ENCODE measurements at places on chromosomes 2 and 18.

GRCh38 chr2:64924170-64924934 lies 64.8 kb upstream of the SLC1A4 start:
- no peak for DNase-seq

DNA sequence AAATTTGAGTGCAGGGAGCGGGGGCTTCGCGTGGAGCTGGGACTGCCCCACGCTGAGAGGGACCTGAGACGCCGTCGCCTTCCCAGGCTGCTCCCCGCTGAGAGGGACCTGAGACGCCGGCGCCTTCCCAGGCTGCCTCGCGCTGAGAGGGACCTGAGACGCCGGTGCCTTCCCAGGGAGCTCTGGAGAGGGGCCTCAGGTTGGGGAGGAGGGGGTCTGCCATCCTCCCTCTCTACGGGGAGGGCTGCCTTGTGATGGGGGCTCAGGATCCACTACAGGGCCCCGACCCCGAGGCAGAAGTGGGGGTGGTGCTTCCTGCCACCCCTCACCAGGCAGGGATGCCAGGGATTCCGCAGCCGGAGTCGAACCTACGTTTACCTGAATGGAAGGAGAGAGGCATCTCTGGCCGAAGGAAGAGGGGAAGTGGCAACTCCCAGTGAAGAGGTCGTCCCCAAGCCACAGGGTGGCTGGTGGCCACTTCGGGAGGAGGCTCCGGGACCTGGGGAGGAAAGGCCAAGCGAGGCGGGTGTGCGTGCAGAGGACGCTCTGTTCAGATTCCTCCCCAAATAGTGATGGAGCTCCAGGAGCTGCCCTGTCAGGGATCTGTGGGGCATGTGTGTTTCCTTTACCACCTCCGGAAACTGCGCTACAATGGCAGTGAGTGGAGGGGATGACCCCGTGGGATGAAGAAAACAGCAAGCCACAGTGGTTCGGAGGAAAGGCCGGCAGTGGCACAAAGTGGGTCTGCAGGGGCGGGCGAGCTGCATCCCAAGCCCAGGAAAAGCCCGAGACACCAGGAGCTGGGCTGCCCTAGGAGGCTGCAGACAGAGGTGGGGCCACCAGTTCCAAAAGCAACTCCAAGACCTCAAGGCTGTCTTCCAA lies 108.2 kb upstream of the CTDP1 start:
- no peak for DNase-seq

DNA sequence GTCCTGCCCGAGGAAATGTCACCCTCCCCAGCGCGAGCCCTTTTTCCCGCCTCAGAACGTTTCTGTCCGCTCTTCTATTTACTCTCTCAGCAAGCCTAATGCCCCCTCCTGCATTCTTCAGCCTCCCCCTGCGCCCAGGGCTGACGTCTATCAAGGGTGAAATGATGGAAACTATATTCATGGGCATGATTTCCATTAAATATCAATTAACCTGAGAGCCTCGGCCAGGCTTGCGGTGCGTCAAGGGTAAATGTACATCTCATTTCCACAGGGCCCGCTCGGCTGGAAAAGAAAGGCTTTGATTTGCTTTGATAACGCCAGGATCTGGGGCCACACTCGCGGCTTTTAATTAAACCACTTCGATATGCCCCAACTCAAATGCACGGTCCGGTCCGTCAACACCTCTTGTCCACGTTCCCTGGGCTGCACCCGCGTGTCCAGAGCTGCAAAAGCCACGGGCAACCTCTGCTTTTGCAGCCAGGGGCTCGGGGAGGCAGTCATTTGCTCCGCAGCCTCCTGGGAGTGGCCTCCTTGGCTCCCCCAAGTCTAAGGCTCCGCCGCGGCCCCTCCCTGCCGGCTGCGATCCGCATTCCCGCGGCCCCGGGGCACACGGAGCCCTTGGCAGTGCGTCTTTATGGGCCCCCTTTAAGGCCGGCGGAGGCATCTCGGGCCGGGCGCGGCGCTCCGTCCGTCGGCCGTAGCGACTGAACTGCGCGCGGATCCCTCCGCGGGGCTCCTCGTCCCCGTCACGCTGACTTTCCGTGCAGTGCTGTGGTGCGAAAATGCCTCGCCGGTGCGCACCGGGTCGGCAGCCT lies at the start of gene HOXD8:
Gene HOXD8, plus strand, starts transcription at position 724 of the 815 bp plus-strand sequence. CDS start 662 bp downstream, outside the sequence.
- peak; percentile 95 for DNase-seq

DNA sequence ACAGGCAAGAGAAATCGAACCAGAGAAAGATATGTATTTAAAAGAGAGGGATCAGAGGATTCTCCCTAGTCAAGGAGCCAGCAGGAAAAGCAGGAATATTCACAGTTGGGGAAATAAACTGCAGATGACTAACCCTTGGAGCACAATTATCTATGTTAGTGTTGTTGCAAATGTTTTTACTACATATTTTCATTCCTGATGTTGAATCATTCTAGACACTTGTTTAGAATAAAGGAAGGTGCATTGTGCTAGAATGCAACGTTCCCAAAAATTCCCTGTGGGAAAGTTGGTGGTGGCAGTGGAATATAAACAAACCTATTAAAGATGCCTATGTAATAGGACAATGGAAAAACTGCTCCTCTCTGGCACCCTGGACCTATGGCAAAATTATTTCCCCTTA lies 63.3 kb downstream of the DTNA start:
- peak; percentile 43 for DNase-seq
